ENCODE measurements at places on chromosomes 7 and 10. TPM values are rescaled to one million over a fixed set of nuclear protein-coding genes. Genes with fewer than 3 reads are reported as not detected.

DNA sequence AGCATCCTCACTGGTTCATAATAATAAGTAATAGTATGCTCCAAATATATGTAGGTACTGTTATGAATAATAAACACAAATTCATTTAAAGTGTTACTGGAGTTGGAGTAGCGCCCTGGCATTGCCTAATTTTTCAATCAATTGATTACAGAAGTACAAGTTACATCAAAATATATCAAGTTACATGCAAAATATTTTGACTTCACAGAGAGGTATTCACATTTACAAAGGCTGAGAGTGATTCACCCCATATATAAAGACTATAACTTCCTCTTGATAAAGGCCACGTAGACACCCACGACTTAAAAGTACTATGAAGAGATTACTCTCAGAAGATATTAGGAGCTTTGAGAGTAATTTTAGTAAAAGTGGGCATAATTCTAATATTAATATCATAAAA lies 13.6 kb upstream of the COL17A1 start:
- no peak for DNase-seq

DNA sequence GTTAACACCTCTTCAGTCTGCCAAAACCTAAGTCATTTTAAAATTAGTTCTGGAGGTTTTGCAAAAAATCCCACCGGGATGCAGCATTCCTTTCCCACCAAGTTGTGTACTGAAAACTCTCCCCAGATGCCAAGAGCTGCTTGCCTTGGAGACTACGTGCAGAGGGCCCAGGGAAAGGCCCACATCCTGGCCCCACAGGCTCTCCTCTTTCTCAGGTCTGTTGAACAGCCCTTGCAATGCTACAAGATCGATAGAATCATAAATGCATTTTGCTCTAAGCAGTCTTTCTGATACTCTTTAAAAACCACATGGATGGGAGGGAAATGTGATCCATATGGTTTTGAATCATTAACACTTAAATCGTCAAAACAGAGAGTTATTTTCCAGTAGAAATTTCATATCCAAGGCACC lies 126.7 kb upstream of the ZMIZ1 start:
- no peak for DNase-seq

DNA sequence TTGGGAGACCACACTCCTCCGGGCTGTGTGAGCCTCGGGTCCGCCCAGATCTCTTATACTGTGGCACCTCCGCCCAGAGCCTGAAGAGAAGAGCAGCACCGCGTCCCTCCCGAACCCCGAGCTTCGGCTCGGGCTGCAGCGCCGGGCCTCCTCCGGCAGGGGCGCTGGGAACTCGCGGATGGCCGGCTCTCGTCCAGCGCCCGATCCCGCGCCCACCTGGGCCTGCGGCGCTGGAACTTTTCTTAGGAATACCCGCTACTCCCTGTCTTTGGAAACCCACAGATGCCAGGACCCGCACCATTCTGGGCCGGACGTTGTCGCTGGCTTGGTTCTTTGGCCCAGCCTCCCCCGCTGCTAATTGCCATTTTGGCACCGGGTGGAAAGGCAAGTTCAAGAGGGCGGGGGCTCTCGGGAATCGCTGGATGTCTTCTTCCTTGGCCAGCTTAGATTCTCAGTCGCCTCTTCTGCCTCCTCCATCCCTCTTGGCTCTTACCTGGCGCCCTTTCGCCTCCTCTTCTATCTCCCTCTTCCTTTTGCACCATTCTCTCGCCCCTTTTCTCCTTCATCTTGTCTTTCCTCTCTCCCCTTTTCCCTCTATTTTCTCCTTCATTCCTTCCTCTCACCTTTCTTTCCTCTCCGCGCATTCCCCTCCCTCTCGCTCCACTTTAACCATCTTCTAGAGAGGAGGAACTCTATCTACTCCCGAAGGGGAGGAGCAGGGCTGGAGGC lies 2.1 kb upstream of the SORCS3 start:
- DNase-seq: peak; percentile 77

DNA sequence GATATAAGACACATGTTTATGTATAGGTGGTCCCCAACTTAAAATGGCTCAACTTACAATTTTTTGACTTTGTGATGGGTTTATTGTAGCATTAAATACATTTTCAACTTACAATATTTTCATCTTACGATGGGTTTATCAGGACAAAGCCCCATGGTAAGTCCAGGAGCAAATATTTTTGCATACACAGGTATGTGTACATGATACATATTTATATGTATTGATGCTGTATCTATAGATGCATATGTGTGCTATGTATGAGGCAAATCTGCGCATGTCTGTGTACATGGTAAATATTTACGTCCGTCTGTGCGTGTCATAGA lies 664 bp upstream of the UBE3C start:
- DNase-seq: no peak

- DNase-seq: no peak
Observed at GRCh38 chr10:51034769-51035168, 39.5 kb upstream of the PRKG1 start.

DNA sequence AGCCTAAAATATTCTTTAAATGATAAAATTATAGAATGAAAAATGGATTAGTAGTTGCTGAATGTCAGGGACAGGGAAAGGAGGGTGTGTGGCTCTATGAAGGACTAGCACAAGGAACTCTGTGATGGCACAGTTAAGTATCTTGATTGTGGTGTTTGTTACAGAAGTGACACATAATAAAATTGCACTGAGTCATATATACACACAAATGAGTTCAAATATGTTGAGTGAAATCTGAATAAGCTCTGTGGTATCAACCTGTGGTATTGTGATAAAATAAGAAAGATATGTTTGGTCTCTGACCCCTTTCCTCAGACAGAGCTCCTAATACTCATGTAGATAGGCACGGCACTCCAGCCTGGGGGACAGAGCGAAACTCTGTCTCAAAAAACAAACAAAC lies 181.5 kb upstream of the TRIM24 start:
- no peak for DNase-seq

DNA sequence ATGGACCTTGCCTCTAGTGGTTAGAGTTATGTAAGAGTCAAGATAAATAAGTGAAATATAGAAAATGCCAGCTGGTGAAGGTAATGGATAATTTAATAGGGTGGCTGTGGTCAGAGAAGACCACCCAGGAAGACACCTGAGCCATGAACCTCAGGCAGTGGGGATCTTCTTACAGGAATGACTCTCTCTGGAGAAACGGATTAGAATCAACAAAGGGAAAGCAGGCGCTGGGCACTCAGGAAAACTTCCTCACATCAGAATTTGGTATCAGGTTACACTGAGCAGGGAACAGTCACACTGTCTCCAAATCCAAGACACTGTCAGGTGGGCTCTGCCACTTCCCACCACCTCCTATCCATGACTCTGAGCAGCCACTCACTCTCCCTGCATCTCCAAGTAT lies 132.6 kb downstream of the DYNC2I1 start:
- DNase-seq: no peak

The IFRD1 gene
- total RNA-seq: 78.4 TPM

GRCh38 chr7:140646931-140647647 lies 6.5 kb upstream of the DENND2A start:
- DNase-seq: no peak

Data from type B pancreatic cell (in vitro differentiated cells).